Activated CD4-positive, alpha-beta T cell treated with anti-CD3 and anti-CD28 coated beads, Interleukin-2, amount 50 U/mL, for 4 hours (primary cell): ENCODE measurements at places on chromosomes 16 and 17.

DNA sequence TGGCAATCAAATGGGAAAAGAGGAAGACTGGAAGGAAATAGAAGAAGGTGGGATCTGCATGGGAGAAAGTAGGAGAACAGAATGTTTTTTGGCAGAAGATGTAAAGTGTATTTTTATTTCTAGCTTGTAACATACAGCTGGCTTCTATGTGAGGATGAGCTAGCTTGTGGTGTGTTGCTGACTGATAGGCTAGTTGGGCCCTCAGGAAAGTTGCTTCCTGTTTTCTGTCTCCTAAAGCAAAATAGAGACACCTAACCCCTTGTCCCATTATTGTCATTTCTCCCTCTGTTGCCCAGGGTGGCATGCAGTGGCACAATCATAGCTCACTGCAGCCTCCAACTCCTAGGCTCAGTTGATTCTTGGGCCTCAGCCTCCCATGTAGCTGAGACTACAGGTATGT is 15.9 kb downstream of the TNRC6A start:
- no peak for DNase-seq

GRCh38 chr16:73199214-73199613 is 151.3 kb upstream of the ZFHX3 start:
- no peak for DNase-seq

GRCh38 chr17:8836821-8837562 is 30.5 kb downstream of the PIK3R6 start:
- no peak for DNase-seq

- no peak for DNase-seq
Measured at GRCh38 chr17:15918661-15919259, 26.2 kb upstream of the ADORA2B start.

- DNase-seq = no peak
Measured at GRCh38 chr16:52283018-52283417, 263.9 kb downstream of the TOX3 start.

- no peak for DNase-seq
Measured at GRCh38 chr17:17696882-17697633, 15.8 kb downstream of the RAI1 start.

GRCh38 chr17:68273722-68274121 is 17.2 kb downstream of the SLC16A6 start:
- DNase-seq = no peak
